SK-N-DZ (cell line): ENCODE measurements at places on chromosomes 6 and 20.

GRCh38 chr6:75472885-75473284 is 20.7 kb downstream of the FILIP1 start:
- no peak for DNase-seq

DNA sequence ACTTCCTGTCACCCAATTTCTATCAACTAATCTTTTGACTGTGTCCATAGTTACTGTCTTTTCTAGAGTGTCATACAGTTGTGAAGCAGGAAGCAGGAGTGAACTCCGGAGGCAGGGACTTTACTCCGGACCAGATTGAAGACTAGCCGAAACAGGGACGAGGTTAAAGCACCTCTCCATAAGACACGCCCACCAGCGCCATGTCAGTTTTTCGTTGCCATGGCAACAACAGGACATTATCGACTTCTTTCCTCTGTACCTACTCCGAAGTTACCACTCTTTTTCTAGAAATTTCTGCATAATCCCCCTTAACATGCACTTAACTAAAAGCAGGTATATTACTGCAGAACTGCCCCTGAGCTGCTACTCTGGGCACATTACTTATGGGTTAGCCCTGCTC is 25.2 kb downstream of the TRIM38 start:
- DNase-seq: no peak

- DNase-seq: no peak
Measured at GRCh38 chr6:167079853-167080297, 43.0 kb upstream of the CCR6 start.

DNA sequence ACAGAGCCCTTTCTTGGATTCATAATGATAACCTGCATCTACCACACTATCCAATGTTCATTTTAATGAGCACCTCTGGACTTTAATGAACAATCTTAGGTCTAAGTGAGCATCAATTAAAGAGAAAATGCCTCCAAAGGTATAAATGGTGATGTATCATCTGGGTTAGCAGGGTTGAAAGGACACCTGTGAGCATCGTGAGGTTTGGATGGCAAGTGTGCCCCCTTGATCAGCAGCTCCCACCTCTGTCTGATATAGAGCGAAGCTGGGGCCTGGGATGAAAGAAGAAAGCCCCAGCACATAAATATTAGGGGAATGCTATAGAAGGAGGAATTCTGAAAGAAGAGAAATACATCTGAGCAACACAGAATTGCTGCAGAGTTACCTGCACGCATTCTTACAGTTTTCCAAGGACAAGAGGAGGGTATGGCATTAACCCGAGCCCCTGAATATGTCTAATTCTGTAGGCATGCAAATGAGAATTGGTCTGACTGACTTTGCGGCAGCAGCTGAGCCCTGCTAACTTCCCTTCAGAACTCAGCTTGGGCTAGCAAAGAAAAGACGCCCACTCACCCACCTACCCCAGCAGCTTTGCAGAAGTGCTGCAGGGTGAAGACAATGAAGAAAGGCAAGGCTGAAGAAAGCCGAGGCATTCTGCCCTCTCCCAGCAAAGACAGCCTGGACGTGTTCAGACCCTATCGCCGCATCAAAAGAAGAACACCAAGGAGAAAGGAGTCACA is 136.2 kb downstream of the GMPR start:
- DNase-seq: no peak

- DNase-seq: no peak
Measured at GRCh38 chr20:8216375-8217200, 84.5 kb downstream of the PLCB1 start.

- DNase-seq: no peak
Measured at GRCh38 chr20:54231036-54231435, 23.1 kb downstream of the PFDN4 start.

GRCh38 chr20:4375881-4376280 is 345.8 kb upstream of the PRND start:
- no peak for DNase-seq
